Mammary epithelial cell (primary cell): ENCODE measurements at places on chromosomes 3 and 15. TPM values are rescaled to one million over a fixed set of nuclear protein-coding genes. Genes with fewer than 3 reads are reported as not detected.

The NPAP1 gene
- not detected for polyA plus RNA-seq

The ZNF860 gene
- 4.4 TPM for polyA plus RNA-seq

The PLA2G4E gene
- 0.07 TPM for polyA plus RNA-seq

The PLSCR5 gene
- not detected for polyA plus RNA-seq

The SEMA3G gene
- 0.24 TPM for polyA plus RNA-seq

The PRR20G gene
- polyA plus RNA-seq: not detected

The C2CD4A gene
- not detected for polyA plus RNA-seq
